SK-N-DZ (cell line): ENCODE measurements at places on chromosomes 1 and 21.

DNA sequence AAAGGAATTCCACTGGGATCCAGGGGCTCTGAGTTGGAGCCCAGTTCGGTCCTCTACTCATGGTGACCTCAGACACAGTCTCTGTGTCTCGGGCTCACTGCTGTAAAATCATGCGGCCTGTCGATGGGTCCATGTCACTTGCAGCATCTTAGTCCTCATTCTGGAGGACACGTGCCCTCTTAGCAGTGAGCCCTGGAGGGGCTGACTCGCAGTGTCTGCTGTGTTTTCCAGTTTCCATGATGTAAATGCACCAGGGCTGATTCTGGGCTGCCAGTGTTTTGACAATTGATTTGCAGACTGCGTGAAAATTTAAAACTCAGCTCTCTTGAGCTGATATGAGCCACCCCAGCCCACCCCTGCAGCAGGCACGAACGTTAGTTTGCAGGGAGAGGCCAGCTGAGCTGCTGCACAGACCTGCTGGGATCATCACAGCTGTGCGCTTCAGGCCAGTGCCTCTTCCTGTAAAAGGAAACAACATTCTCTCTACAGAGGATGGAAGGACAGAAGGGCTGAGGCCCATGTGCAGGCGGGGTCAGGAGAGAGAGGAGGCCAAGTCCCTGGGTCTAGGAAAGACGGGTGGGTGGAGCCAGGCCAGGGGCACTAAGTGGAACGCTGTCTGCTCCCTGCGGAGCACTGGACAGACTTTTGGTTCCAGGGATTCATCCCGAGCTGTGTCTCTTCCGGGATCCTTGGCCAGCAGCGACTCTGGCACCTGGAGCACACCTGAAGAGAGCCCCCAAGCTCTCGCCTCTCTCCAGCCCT is 42.6 kb downstream of the RSPH1 start:
- no peak for DNase-seq

DNA sequence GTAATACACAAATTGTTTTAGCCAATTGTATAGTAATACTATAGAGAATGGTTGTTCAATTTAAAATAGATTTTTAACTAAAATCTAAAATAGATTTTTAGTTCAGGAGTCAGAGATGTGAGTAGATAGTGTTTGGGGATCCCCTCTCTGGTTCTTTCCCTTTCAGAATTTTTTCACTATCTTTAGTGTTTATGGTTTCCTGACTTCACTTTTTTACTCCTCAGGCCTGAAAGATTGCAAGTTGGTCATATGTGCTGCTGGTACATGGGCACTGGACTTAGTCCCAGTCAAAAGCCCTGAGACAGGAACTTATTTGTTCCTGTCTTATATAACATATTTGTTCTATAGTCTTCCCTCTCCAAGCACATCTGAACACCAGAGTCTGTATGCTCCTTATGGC is 96.8 kb upstream of the ATP1B1 start:
- DNase-seq: no peak

- no peak for DNase-seq
Measured at GRCh38 chr1:77642196-77642595, 40.3 kb downstream of the ZZZ3 start.

DNA sequence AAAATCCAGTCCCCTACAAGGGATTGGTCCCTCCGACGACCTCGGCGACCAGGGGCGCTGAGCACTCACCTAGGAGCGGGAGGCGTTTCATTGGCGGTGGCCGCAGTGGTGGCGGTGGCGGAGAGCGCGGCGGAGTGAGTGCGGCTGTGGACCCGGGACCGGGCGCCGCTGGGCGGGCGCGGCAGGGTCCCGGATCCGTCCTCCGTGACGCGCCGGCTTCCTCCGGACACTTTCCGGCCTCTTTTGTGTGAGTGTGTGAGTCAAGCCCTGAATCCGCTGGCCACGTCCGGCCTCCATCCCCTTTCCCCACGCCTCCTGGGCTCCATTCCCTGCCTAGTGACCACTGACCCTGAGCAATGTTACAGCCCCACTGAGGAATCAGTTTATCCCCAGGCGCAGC is at the start of gene ADGRL4:
TSS of gene ADGRL4 (minus strand) at position 167 of the 400 bp plus-strand sequence. CDS start at position 91, 76 bp downstream.
- no peak for DNase-seq

DNA sequence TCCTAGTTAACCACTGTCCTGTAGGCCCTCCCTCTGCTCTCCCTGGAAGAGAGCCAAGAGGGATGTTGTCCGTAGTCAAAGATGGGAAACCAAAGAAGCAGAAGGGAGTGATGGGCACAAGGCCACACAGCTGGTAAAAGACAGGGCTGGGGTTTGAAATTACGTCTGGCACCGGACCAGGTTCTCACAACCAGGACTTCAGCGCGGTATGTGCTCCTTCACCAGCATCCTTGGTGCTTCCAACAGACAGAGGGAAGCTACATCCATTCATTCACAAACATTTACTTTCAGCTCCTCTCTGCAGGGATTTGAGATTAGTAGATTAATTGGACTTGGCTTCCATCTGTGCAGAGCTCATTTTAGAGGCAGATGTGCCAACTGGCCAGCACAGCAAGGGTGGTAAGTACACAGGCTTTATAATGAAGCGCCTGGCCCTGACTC is 191.2 kb downstream of the TRABD2B start:
- DNase-seq: peak; percentile 22

- DNase-seq: no peak
Measured at GRCh38 chr1:57901208-57901919, 477.5 kb upstream of the DAB1 start.

DNA sequence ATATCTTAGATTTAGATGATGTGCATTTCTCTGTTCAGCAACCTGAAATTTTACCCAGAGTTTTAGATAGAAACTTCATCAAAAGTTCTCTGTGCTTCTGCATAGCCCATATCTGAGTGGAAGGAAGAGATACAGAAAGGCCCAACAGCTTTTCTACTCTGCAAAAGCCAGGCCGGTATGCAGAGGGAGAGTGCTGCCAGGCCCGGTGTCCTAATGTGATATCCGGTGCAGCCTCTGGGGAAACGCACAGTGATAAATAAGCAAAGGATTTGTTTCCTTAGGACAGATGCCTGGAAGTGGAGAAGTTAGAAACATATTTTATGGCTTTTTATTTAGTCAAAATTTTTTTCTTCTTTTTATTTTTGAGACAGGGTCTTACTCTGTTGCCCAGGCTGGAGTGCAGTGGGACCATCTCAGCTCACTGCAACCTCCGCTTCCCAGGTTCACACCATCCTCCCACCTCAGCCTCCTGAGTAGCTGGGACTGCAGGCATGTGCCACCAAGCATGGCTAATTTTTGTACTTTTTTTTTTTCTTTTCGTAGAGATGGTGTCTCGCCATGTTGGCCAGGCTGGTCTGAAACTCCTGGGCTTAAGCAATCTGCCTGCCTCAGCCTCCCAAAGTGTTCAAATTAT is 145.8 kb downstream of the PATJ start:
- no peak for DNase-seq

- DNase-seq: no peak
Measured at GRCh38 chr1:99123936-99124335, 119.3 kb upstream of the PLPPR5 start.

DNA sequence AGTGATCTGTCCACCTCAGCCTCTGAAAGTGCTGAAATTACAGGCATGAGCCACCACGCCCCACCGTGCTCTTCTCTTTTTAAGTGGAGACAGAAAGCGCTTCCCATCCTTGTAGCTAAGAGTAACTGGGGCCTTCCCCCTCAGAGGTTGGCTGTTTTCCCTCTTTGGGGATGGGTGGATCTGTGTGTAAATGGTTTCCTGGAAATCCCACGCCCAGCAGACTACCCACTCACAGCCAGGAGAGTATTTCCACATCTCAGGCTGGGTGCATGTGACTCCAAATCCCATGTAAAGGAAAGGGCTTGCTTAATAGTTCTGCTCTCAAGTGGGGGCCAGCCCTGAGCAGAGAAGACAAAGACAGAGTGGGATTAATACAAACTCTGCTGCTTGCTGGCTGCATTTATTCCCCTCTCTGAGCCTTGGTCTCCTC is 19.6 kb upstream of the TCEA3 start:
- DNase-seq: no peak

DNA sequence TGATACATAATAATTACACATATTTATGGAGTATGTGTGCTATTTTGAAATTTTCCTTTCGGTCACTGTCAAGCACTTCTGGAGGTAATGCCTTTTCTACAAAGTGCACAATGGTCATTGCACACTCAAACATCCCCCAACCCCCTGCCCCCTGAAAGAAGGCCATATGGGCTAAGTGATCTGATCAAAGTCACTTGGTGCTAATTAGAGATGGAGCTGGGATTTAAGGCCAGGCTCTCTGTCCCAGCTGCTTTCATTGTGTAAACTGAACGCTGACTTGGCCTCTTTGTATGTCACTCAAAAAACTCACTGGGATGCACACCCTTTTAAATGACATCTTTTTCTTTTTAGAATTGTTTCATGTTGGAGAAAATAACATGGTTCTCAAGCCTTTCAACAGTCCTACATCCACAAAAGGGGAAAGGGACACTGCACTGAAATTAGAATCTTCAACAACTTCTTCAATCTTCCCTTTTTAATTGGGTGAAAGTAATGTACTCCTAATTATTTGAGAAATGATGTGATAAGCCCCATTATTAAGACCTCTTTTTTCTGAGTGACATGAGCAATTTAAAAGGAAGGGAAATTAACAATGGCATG is 149.2 kb downstream of the ST6GALNAC5 start:
- peak; percentile 74 for DNase-seq

DNA sequence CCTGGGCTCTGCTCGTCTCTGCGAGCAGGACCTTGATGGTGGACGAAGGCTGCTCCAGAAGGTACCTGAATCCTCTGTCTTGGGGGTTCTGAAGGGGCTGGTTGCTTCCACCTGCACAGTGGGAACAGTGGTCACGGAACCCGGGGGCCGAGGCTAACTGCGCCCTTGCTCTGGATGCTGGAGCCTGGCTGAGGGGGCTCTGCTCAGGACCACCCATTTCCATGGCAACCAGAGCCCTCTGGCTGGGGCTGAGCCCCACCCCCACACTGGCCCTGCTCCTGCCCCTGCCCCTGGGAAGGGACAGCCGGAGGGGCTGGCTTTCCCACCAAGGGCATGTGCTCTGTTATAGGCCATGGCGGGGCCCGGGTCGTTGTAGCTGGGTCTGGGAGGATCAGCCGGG is 462.3 kb downstream of the PTPRU start:
- no peak for DNase-seq

DNA sequence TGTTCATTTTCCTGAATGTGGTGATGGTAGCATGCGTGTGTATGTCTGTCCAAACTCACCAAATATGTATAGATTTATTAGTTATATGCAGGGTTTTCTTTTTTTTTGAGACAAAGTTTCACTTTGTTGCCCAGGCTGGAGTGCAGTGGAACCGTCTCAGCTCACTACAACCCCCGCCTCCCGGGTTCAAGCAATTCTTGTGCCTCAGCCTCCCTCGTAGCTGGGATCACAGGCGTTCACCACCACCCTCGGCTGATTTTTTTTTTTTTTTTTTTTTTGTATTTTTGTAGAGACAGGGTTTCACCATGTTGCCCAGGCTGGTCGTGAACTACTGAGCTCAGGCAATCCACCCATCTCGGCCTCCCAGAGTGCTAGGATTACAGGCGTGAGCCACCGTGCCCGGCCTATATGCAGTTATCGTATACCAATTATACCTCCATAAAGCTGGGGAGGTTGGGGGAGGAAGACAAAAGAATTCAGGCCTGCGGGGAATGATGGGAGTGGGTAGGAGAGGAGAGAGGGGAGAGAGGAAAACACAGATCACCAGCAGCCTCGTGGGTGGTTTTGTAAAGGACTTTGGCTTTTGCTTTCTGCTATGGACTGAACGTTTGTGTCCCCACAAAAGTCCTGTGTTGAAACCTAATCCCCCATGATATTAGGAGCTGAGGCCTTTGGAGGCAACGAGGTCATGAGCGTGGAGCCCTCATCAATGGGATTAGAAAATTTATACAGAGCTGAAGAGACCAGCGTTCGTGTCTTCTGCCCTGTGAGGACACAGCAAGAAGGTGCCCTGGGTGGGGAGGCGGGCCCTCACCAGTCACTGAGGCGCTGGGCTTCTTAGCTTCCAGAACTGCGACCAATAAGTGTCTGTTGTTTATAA is 4.4 kb upstream of the HNRNPU start:
- DNase-seq: no peak

DNA sequence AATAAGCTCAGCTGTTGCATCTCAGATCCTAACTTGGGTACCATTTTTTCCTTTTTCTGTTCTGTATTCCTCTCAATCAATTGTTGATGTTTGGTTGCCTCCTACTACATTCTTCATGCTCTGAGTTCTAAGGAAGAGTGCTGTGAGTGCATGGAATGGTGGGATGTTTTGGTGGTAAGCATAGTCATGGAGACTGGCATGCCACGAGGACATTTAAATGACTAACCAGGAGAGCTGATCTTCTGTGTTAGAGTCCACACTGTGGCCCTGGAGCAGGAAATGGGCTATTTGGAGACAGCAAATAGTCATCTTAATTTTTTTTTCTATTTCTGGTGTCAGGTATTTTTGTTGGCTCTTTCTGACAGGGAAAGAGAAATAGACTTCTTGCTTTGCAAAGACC is 69.5 kb upstream of the HSD17B7 start:
- no peak for DNase-seq

DNA sequence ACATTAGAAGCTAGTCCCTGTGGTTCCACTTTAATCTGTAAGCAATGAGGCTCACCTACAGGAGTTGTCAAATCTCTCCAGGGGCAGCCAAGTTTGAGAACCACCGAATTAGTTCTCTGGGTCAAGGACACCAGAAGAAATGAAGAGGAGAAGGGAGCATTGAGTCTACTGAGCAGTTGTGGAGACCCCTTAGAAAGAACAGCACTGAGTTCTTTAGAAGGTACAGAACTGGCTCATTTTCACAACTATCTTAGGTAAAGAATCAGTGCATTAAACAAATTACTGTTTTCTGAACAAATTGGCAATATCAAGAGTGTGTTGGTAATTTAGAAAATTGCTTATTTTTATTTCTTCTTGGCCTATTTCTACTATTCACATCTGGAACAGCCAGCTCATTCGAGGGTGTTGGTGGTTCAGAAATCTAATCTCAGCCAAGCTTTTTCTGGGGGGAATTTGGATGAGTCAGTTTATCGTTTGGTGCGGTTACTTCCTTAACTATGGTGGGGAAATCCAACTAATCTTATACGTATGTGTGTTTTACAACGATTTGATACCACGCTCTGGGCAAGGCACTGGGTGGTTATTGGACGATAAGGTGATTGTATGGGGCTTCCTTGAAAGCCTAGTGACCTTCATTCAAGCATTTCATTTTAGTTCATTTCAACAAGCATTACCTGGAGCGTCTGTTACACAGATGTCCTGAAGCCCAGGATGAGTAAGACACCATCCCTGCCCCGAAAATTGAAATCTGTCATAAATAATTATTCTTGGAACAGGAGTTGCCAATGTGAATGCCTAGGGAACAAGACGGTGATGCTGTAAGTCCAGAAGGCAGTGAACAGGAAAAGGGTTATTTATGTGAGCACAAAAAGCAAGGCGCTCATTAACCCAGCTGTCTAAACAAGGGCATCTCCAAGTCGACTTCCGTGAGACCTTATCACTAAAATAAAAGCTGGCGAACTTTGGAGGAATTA is 52.0 kb upstream of the TMPRSS2 start:
- no peak for DNase-seq

- peak; percentile 62 for DNase-seq
Measured at GRCh38 chr21:29656504-29657239, 283.1 kb downstream of the GRIK1 start.
